H1 (cell line): ENCODE measurements at places on chromosomes 7 and 10.

- no peak for DNase-seq
Measured at GRCh38 chr10:114071178-114071577, 27.5 kb downstream of the ADRB1 start.

DNA sequence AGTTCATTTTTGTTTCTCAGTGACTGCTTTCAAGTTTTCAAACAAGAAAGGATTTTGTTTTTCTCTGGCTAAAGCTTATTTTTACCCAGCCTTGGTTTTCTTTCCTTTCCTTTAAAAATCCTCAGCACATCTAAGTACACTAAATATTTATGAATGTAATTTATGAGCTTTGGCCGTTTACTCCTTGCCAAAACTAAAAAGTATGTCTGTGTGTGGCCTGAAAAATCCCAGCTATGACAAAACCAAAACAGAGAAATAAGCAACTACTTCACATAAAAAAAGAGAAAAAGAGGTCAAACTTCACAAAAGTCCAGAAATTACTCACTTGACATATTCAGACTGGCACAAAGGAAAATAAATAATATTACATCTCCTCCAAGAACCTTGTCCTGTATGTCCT, 365.1 kb upstream of the NFE2L3 start:
- no peak for DNase-seq

GRCh38 chr7:131241386-131241785, 86.3 kb upstream of the MKLN1 start:
- no peak for DNase-seq

DNA sequence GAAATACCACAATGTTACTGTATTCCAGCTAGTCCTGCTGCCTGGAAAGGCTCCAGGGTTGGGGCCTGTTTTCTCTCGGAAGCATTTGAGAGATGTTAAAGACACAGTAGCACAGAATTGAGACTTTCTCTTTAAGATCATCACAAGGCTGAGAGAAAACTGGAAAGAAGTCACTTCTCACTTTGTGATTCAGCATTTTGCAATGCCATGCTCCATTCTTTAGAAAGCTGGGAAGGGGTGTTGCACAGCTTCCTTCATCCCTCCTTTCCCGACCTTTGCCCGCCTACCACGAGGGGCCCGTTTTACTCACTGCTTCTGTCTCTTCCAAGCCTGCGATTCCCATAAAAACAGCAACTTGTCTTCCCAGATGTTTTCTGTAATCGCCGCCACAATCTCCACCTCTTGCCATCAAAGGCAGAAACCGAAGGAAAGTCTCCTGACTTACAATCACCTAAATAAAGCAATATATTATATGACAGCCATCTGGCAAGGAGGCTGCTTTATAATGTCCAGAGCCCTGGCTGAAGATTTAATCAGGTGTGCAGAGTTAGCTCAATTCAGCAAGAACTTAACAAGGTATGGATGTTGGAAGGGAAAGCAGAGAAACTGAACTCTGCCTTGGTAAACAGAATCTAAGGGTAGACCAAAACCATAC, 18.9 kb downstream of the NOD1 start:
- no peak for DNase-seq

GRCh38 chr7:6359021-6359420, 86.6 kb upstream of the CYTH3 start:
- no peak for DNase-seq
